ENCODE measurements at places on chromosomes 7 and 10.

DNA sequence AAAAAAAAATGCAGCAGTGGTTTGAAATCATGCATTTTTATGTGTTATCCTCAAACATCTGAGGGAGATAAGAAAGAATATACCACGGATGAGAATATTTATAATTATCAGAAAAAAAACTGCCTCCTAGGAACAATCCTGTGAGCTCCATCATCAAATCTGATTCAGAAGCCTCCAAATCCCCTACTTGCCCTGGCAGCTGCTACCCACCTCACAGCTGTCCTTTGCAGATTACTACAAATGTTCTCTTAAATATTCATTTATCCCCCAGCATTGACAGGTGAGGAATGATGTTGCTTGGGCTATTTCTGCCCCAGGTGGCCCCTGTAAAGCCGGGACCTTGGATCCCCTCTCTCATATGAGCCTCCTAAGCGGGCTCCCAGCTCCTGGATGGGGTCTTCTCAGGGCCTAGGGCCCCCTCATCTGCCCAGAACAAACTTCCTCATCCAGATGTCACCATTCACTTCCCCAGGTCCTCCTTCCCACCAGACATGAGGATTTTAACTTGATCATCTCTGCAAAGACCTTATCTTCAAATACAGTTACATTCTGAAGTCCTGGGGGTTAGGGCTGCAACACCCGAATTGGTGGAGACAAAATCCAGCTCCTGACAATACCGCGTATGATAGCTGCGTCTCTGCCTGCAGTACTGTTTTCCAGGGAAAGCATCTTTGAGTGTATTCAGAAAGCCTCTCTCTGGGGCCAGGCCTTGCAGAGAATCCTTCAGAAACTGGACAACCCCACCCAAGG lies 81.9 kb upstream of the INSIG1 start:
- no peak for DNase-seq

GRCh38 chr7:70489813-70490212 lies 642.1 kb upstream of the GALNT17 start:
- no peak for DNase-seq

DNA sequence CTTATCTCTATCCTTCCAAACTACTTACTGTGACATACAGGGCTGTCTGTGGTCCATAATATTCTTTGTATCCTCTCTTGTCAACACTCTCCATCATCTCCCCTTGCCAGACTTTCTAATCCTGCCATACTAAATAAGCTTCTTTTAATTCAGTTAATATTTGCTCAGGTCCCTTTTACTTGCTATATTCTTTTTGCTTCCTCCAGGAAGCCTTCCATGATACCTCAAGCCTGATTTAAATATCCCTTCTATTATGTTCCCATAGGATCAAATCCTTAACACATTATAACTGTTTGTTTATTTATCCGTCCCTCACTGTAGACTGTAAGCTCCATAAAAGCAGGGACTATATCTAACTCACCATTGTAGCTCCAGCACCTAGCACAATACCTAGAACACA lies 7.2 kb upstream of the PPP3CB start:
- no peak for DNase-seq

DNA sequence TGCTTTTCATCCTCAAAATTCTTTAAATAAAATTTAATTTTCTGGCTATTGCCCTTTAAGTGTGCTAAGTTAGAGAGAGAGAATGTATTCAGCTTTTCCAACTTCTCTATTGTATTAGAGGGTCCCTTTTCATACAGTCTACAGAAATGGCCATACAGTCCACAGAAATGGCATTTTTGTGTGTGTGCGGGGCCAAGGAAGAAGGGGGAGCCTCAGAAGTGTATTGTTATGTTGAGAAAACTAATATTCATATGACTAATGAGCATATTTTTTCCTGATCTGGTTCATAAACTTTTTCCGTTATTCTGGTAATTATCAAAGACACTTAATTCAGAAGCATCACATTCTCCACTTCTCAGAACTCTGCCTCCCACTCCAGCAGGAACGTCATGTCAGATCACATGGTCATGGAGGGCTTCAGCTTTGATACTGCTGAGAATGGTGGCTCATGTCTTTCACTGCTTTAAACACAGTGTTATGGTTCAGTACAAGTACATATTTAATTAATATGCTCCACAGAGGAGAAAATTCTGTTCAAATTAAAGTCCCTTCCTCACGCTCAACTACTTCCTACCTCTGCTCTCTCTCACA lies 37.1 kb downstream of the ELMO1 start:
- no peak for DNase-seq

- DNase-seq: no peak
Observed at GRCh38 chr10:28359334-28359733, 56.5 kb upstream of the MPP7 start.

DNA sequence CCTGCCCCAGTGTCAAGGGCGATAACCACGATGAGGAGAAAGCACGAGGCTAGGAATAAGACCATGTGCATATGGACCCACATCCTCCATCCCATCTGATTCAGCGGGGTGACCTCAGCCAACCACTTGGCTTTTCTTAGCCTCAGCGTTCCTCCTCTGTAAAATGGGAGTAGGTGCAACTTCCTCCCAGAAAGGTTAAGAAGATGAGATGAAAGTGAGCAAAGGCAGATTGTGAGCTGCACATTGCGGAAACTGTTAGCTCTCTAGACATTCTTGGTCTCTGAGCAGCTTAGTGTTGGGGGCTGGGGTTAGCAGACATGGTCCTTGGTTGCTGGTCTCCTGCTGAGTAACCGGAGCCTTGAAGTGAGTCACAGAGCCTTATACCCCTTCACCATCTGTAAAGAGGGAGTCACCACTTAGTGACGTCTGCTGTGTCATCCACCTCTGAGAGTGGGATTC lies 497.3 kb upstream of the GALNT17 start:
- no peak for DNase-seq

DNA sequence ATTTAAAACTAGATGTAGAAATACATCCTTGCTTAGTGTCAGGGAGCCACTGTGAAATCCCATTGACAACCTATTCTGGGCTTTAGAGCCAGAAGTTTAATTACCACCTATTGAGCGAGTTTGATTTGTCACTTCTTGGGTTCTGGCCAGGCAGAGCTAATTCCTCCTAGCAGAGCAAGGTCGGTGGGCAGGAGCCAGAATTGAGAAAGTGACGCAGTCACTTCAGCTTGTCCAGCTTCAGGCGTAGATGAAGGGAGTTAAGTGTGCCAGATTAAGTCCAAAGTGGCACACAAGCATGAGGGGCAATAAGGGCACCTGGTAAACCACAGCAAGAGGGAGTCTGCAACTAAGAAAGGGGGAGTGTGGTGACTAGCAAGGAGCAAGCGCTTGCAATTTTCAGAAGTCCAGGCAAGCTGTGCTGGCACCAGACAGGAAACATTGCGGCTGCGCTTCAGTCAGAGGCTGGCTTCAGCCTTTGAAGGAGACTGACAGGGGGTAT lies 119.4 kb downstream of the ST7 start:
- no peak for DNase-seq

DNA sequence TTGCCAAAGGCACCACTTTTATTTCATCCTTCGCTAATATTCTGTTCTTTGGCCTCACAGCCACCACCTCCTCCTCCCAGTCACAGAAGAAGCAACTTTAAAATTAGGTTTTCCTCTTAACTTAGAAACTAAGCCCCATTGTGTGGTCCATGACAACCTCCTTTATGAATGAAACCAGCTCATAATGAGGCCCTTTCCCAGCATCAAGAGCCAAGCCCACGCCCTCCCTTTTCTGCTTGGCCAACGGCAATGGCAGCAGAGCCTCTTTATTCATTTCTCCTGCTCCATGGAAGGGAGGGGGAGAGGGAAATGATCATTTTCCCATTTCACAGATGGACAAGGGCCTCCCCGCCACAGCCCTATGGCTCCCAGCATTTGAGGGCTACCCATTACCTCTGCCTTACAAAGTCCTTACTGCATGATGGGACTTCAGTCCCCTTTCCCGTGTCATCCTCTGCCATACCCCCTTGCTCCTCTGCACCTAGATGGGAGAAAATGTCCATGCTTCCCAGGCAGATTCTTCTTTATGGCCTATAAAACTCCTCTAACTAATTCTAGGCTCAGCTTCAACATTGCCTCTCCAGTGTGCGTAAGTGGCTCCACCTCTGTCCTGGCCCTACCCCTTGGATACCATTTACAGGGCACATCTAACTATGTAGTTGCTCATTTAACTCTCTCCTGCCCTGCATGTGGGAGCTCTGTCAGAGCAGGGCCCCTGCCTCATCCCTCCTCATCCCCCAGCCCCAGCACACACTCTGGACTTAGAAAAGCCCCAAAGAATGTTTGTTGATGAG lies 475.5 kb downstream of the RPS24 start:
- no peak for DNase-seq

- no peak for DNase-seq
Observed at GRCh38 chr7:68422281-68422680, 1176.0 kb upstream of the AUTS2 start.

GRCh38 chr7:151719031-151719896 lies 157.7 kb downstream of the PRKAG2 start:
- DNase-seq: no peak

GRCh38 chr10:84178160-84178609 lies 4.6 kb downstream of the GPR15LG start:
- DNase-seq: no peak

- DNase-seq: no peak
Observed at GRCh38 chr10:50279489-50279888, 28.2 kb upstream of the ASAH2 start.

- DNase-seq: no peak
Observed at GRCh38 chr10:131444862-131445461, 133.4 kb upstream of the TCERG1L start.

DNA sequence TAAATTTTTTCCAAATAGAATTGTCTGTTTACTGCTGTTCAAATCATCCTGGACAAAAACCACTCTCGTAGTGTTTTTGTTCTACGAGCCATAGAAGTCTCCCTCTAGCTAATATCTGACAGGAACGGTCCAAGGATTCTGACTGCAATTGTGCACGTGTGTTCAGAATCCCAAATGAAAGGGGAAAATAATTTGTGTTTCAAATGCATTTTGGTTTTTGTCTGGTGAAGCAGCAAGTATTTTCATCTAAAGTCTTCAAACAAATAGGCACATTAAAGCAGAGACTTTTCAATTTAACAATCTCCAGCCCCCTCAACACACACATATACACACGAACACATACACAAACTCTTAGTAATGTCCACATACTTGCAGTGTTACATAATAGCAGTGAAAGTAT lies 475 bp downstream of the NEUROD6 start:
- DNase-seq: no peak

DNA sequence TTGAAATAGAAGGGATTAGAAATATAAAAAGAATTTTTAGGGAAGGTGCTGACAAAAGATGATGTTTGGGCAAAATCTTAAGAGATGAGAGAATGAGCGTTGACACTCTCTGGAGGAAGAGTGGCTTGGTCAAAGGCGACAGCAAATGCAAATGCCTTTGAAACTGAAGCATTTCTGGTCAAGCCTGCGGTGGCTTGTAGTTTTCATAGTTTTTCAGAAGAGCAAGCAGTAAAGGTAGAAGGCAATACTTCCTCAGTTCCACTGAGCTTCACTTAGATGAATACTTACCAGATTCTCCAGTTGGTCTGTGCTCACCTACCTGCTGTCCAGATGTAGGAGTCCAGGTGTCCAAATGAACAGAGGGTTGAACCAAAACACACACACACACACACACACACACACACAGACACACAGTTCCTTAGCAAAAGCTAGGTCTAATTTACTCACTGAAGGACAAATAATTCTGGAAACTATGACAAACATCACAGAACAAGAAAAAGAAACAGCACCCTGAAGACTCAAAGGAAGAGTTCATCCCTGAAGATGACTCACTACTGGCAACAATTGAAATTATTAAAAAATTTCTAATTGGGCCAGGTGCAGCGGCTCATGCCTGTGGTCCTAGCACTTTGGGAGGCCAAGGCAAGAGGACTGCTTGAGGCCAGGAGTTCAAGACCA lies 12.1 kb upstream of the STK17A start:
- DNase-seq: no peak

DNA sequence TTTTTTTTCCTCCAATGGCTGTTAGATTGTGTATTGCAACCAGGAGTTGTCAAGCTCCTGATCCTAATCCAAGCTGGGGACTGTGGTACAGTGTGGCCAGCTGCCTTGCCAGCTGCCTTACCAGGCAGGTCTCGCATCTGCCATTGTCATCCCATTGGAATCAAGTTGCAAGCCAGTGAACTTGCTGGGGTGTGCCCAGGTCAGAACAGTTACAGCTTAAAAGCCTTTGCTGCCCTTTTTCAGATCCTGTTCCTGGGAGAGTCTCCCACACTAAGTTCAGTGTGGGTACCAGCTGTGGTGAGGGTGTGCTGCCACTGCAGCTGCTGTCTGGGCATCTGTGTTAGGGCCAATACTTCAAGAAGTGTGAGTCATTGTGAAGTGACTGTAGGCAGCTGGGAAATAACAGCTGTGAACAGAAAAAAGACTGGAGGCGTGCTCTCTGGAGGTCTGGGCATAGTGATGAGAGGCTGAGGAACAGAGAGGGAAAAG lies 72.8 kb downstream of the CCNY start:
- DNase-seq: no peak

GRCh38 chr10:89702121-89702480 lies 711 bp downstream of the KIF20B start:
- DNase-seq: peak; percentile 18

GRCh38 chr7:148903504-148903903 lies 19.4 kb upstream of the EZH2 start:
- DNase-seq: no peak

GRCh38 chr10:69451784-69452251 lies 553 bp downstream of the TSPAN15 start:
- DNase-seq: no peak

- DNase-seq: no peak
Observed at GRCh38 chr7:7148798-7149481, 33.4 kb upstream of the C1GALT1 start.

Data from GM13976 (cell line).